Stimulated activated naive CD8-positive, alpha-beta T cell treated with anti-CD3 and anti-CD28 coated beads, Interleukin-15, amount 100 ng/mL, for 72 hours (primary cell): ENCODE measurements at places on chromosomes 5 and 9.
A peak's percentile ranks its signal among the peaks of the same experiment; 100 is the strongest.

- no peak for DNase-seq
Measured at GRCh38 chr5:141617682-141618029, 1.1 kb downstream of the DIAPH1 start.

GRCh38 chr5:179559284-179560252 lies 9.2 kb downstream of the RUFY1 start:
- DNase-seq: peak; percentile 95

DNA sequence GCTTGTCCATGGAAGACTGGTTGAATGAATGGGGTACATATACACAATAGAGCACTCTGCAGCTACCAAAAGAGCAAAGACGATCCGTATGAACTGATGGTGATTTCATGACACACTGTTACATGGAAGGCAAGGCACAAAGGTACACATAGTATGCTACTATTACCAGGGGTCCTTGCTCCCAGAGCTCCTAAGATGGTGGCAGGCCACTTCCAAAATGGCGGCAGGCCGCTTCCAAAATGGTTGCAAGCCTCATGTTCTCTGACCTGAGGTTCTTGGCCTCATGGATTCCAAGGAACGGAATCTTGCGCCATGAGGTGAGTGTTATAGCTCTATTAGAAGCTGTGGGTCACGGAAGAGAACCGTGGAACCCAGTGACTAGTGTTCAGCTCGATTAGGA lies 147.5 kb downstream of the RFK start:
- DNase-seq: no peak

GRCh38 chr9:99118782-99119466 lies 14.0 kb downstream of the TGFBR1 start:
- DNase-seq: peak; percentile 71

- peak; percentile 70 for DNase-seq
Measured at GRCh38 chr5:55062039-55062779, 38.2 kb downstream of the GZMK start.

GRCh38 chr9:70551396-70551795 lies 136.9 kb upstream of the KLF9 start:
- no peak for DNase-seq

DNA sequence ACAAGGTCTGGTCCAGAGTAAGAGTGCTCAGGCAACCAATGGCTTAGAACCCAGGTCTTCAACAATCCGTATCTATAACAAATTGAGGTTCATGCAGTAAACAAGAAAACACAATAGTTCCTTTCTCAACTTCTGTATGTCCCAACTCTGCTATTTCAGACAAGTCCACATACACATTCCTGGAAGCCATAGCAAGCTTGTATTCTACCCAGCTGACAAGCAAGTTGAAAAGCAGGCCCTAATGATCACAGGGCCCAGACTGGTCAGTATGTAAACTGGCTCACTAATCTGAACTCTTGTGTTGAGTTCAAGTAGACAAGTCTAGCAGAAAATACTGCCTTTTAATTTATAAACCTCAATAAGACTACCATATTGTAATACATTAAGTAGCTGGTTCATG lies 26.9 kb downstream of the FNIP1 start:
- DNase-seq: no peak

GRCh38 chr5:14503017-14503680 lies 78.4 kb upstream of the OTULINL start:
- DNase-seq: no peak

- no peak for DNase-seq
Measured at GRCh38 chr5:180367991-180368390, 14.9 kb upstream of the GFPT2 start.

GRCh38 chr9:69332067-69332685 lies 7.2 kb downstream of the ENTREP1 start:
- DNase-seq: no peak
